ENCODE measurements at places on chromosomes 1 and 21.

DNA sequence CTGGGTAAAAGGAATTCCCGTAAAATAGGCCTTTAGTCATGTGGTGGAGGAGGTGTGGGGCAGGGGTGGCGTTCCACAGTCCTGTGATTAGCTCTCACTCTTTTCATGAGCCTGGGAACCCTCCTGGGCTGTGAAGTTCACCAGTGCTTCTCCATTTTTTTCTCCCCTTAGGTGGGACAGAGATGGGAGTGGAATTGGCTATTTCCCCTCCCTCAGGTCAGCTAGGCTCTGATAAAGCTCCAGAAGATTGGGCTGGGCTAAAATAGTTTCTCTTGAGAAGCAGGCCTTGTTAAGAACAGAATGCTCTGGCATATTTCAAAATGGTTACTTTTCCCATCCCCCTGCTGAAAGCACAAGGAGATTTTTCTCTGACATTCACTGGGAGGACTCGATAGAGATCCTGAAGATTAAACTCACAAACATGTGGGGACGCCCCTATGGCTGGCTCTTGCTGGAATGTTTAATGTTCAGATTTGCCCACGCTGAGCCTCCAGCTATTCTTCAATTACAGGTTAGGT is 33.4 kb upstream of the SLC2A1 start:
- DNase-seq, result no peak
- H3K27me3 ChIP-seq, result no peaks in the 10 kb centered on the region
- H3K27ac ChIP-seq, result no peak overlapping the region
- H3K4me1 ChIP-seq, result no peaks in the 10 kb centered on the region
- no peak overlapping the region for H3K4me3 ChIP-seq

DNA sequence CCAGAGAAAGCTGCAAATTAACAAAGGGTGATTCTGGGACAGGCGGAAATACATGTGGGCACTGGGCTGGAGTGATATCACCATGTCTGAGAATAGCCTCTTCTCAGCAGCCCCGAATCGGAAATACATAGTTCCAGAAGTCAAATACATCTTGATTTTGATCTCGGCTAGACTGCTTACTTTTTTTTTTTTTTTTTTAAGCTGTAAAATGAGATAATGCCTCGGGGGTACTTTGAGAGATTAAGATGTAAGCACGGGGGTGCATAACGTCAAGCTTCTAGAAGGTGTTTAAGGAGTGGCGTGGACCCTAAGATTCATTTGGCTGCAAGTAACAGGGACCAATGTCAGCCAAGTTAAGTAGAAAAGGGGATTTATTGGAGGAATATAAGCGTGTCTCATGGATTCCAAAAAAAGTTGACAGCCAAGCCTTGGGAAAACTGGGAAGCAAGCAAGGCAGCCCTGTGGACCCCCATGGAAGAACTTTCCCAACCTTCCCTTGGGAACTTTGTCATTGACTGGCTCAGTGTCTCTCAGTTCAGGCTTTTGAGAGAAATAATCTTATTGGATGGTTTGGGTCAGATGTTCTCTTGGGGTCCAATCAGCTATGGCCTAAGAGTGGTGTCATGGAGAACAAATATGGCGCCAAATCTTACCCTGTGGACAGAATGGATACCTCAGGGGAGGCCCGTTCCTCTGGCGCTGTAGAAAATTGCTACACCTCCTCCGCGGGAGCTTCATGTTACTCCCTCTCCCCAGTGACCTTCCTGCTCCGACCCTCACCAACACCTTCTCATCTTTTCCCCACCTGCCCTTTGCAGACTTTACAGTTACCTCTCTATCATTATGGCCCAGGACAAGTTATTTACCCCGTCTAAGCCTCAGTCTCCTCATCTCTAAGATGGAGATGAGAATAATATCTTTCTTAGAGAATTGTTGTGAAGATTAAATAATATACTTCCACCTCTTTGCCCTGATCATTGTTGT is 186.6 kb downstream of the KAZN start:
- H3K4me3 ChIP-seq, result no peak overlapping the region
- no peak overlapping the region for H3K27ac ChIP-seq
- H3K27me3 ChIP-seq, result no peaks in the 10 kb centered on the region
- no peaks in the 10 kb centered on the region for H3K4me1 ChIP-seq
- H3K36me3 ChIP-seq, result no peaks in the 10 kb centered on the region
- no peak for DNase-seq

DNA sequence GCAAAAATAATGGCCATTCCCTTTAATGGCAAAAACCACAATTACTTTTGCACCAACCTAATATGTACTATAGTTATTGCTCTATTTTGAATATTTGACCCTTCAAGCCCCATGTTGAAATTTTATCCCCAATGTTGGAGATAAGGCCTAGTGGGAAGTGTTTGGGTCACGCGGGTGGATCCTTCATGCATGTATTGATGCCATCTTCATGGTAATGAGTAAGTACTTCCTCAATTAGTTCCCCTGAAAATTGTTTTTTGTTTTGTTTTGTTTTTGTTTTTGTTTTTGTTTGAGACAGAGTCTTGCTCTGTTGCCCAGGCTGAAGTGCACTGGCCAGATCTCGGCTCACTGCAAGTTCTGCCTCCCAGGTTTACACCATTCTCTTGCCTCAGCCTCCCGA is 9.8 kb upstream of the USP25 start:
- H3K4me3 ChIP-seq, result no peak overlapping the region
- H3K4me1 ChIP-seq, result no peaks in the 10 kb centered on the region
- H3K27me3 ChIP-seq, result no peaks in the 10 kb centered on the region
- no peak overlapping the region for H3K27ac ChIP-seq
- no peak for DNase-seq
- no peaks in the 10 kb centered on the region for H3K36me3 ChIP-seq

DNA sequence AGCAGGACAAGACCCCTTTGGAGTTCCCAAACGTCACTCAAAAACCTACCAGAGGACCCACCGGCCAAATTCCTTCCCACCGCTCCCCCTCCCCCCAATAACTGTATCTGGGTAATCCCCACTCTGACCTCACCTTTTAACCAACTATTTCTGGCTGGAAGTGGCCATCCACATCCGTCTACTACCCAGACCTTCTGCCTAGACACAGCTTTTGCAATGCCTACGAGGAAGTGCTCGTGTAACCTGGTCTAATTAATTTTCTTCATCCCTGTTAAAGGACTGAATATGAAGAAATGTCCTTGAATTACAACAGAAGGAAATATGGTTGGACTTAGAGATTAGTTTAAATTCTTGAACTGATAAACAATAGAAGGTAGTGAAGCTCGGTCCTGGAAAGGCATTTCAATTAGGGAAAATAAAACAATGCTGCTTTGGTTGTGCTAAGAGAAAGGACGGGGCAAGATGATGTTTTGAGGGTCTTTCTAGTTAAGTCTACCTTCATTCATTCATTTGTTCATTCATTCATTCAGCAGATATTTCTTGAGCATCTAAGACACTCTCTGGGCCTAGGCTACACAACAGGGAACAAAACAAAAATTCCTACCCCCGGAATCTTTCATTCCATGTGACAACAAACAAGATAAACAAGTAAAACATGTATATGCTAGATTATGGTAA is 18.8 kb downstream of the AVPR1B start:
- no peaks in the 10 kb centered on the region for H3K4me1 ChIP-seq
- no peaks in the 10 kb centered on the region for H3K36me3 ChIP-seq
- H3K27me3 ChIP-seq, result no peaks in the 10 kb centered on the region
- H3K27ac ChIP-seq, result no peak overlapping the region
- no peak for DNase-seq
- H3K4me3 ChIP-seq, result no peak overlapping the region

DNA sequence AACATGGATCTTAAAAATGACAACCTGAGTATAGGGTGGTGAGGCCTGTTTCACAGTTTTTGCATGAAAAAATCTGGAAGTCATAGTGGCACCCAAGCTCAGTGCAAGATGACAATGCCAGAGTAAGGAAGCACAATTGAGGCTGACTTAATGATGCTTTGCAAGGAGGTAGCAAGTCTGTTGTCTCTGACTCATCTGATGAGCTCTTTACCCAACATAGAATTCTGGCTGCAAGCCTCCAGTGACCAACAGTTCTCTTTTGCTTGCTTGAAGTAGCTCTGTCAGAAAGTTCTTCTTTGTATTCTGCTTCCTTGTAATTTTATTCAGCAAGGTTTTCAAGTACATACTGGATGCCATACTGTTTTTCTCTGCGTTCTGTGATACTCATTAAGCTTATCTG is 117.1 kb downstream of the FOXD2 start:
- H3K36me3 ChIP-seq, result no peaks in the 10 kb centered on the region
- H3K27me3 ChIP-seq, result no peaks in the 10 kb centered on the region
- H3K4me1 ChIP-seq, result no peaks in the 10 kb centered on the region
- H3K4me3 ChIP-seq, result no peak overlapping the region
- H3K27ac ChIP-seq, result no peak overlapping the region

Measured in ascending aorta (tissue), 2 donors.